ENCODE measurements at places on chromosomes 2 and 18.

GRCh38 chr2:229363185-229363814 lies 92.2 kb upstream of the PID1 start:
- DNase-seq, result no peak

- DNase-seq, result no peak
Measured at GRCh38 chr2:208103616-208104015, 20.7 kb downstream of the CRYGD start.

DNA sequence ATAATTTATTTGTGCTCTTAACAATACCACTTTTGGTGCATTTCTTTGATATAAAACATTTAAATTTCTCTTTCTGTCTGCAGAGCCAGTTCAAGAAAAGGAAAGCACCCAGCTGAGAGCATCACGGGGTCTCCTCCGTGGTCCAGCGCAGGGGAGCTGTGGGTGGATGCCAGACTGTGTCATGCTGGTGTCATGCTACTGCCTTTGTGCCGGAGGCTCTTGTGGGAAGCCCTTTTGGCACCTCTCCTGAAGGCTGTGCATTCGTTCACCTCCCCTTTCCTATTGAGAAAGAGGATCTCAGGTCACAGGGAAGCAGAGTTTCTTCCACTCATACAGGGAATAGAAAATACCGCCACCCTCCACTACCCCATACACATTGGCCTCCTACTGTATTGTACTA lies 450.4 kb downstream of the GALR1 start:
- no peak for DNase-seq

GRCh38 chr18:56639104-56639381 lies 651 bp upstream of the TXNL1 start:
- peak; percentile 61 for DNase-seq
